ENCODE measurements at places on chromosomes 13 and 19.
A peak's percentile ranks its signal among the peaks of the same experiment; 100 is the strongest.

GRCh38 chr13:78152415-78152814 lies 233.8 kb upstream of the EDNRB start:
- DNase-seq, result no peak

DNA sequence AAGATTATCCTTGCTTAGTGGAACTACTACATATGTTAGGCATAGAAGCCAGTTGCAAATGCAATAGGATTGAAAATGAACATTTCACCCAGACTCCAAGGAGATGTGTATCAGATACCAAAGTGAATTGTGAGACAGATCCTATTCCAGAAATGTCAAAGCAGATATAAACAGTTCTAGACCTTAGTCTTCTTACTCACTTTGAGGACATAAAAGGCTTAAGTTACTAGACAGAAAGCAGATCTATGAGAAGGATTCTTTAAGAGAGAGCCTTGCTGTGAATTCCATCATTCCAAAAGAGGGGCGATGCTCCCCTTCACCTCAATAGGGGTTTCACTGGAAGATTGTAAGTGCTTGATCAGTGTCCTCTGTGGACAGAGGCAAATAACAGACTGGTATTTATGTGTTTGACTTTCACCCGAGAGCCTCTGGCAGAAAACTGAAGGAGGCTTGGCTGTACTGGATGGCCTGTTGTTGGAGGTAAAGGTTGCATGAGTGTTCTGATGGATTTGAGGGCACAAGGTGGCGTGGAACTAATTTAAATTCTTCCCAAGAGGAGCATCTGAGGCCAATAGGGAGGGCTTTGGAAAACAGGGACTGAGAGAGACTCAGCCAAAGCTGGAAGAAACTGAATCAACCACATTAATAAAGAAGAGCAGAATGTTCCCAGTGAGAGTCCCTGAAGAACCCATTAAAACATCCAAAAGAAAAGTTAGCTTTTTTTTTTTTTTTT lies 194.8 kb downstream of the DCLK1 start:
- no peak for DNase-seq

DNA sequence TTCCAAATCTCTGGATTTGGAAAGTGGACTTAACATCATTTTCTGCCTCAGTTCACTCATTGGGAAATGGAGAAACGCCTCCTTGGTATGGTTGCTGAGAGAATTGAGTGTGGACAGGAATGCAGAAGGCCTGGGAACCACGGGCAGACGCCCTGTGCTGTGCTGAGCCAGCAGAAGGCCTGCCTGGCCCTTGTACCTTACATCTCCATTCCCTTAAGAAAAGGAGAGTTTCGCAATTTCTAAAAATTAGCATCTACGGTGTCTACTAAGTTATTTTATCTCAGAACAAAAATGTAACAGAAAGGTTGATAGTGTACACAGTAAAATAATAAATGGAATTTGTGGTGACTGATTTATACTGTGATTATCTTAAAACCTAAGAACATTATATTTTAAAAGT lies 78.7 kb downstream of the IPO5 start:
- DNase-seq, result no peak

- peak; percentile 22 for DNase-seq
Measured at GRCh38 chr13:28408235-28408848, 86.6 kb downstream of the FLT1 start.

- no peak for DNase-seq
Measured at GRCh38 chr19:41330946-41331678, 21.1 kb downstream of the CCDC97 start.

GRCh38 chr13:108037348-108037747 lies 178.0 kb downstream of the LIG4 start:
- no peak for DNase-seq

GRCh38 chr19:58518256-58519086 lies 1.1 kb downstream of the ZBTB45 start:
- peak; percentile 23 for DNase-seq

DNA sequence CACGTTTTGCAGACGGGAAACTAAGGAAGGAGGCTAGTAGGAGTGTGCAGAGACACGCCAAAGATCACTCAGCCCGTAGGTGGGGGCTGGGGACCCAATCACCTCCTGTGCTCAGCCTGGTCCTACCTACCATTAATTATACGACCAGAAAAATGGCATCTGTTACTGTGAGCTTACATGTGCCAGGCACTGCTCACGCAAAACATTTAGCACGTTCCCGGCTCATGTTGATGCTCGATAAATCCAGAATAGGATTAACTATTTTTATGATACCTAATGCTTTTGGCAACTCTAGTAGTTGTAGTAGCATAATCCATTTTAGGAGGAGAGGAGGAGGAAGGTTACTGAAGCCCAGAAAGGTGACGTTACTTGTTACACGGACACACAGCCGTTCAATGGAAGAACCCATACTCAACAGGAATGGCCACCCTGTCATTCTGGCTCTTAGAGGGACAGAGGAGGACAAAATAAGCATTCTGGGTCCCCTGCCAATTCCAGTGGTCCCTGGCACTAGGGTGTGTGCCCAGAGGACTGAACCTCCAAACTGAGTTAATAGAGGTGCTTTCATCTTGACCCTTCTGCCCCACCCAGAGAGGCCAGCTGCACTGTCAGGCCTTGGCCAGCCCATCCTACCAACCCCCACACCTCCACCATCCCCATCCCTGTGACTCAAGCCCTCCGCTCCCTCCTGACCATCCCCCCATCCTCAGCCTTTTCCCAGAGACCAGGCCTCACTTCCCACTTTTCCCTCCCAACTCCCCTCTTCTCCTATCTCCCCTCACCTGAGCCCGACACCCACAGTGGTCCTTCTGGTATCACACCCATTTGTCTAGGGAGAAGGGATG lies 5.0 kb upstream of the EML2 start:
- DNase-seq, result no peak

DNA sequence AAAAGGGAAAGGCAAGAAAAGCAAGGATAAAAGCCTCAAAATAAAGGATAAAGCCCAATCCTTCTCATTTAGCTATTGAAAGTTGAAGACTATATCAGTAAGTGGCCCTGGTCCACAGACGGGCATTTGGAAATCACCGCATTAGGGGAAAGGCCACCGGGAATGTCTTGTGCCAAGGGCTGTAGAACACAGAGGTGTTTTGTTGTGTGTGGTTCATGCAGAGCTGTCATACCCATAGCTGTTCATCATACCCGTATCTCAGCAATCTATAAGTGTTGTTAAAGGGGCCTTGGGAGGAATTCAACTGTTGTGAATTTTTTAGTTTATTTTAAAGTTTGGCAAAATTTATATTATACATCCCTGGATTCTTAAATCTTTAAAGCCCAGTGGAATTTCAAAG lies 33.0 kb downstream of the DLEU7 start:
- DNase-seq, result no peak

DNA sequence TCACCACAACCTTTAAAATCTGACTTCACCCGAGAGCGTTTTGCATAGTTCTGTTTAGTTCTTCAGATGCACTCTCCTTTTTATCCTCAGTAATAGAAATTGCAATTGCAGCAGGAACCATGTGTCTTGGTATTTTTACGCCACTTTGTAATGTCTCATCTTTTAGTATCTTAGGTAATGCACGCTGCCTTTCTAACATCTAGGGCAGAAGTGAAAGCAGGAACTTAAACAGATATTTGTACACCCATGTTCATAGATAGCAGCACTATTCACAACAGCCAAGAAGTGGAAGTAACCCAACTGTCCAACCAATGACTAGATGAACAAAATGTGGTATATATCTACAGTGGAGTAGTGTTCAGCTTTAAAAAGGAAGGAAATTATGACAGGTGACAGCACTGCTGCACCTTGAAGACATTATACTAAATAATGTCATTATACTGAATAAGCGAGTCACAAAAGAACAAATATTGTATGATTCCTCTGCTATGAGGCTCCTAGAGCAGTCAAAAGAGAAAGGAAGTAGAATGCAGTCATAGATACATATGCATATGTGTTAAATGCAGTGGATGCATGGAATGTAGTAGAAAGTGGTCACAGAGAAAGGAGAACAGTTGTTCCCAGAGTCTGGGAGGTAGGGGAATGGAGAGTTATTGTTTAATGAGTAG lies 105.9 kb upstream of the GJB6 start:
- no peak for DNase-seq

DNA sequence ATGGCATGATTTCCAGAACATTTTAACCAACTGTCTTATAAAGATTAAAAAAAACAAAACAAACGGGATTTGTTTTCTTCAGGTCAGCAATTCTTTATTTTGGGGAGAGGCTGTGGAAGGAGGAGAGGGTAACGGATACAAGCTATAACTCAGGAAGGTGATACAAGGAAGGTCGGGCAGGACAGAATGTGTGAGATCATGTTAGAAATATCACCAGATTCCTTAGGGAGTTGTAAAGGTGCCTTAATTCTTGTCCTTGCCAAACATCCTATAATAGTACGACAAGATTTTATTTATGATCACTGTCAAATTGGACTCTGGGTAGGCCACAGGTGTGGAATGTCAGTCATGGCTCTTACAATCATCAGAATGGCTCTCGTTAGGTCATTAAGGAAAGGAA lies 503.1 kb downstream of the DIAPH3 start:
- no peak for DNase-seq

DNA sequence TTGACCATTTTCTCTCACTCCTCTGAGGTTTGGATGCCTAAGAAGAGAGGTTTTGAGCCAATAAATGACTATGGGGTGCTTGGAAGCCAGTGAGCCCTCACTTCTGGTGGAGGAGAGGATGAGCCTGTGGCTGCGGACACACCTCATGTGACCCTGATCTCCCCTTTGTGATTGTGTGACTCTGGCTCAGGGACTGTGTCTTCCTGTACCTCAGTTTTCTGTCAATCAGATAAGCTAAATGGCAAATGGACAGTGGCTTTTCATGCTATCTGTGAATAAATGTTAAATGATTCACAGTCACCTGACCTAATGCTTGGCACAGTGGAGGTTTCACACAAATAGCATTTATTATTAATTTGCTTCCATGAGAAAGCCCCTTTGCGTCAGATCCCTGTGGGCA lies 2.7 kb downstream of the PSG8 start:
- DNase-seq, result no peak

GRCh38 chr13:106139377-106139776 lies 396.1 kb downstream of the EFNB2 start:
- no peak for DNase-seq

- DNase-seq, result peak; percentile 90
Measured at GRCh38 chr19:15222738-15223648, 9.3 kb downstream of the EPHX3 start.

DNA sequence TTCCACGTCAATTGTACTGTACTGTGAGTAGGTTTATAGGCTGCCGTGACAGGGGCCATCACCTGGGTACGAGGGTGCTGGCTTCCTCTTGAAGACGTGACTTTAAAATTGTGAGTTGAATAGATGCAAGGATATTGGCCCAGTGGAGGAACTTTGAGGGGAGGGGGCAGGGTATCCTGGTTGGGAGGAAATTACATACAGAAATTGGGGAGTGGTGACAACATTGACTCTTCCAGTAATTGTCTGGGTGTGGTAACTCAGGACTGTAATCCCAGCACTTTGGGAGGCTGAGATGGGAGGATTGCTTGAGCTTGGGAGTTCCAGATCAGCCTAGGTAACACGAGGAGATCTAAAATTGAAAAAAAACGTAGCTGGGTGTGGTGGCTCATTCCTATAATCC lies 30.4 kb downstream of the DPRX start:
- DNase-seq, result no peak
